ENCODE measurements at places on chromosomes 13 and 19.

GRCh38 chr19:17737690-17738153 is 13.6 kb upstream of the FCHO1 start:
- no peak for DNase-seq

DNA sequence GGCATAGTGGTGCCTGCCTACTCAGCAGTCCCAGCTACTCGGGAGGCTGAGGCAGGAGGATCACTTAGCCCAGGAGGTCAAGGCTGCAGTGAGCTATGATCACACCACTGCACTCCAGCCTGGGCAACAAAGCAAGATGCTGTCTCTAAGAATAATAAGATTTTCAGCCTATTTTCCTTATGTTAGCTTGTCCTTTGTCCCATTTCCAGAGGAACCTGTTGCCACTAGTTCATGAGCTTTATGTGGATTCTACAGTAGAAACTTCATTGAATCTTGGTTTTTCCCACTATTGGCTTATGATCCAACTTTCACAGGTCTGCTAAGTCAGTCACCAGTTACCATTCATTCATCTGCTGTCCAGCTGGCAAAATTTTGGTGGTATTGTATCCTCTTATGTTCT is 18.2 kb downstream of the FFAR2 start:
- no peak for DNase-seq

GRCh38 chr19:54248016-54248601 is 5.5 kb upstream of the LILRA6 start:
- DNase-seq, result no peak

- no peak for DNase-seq
Observed at GRCh38 chr13:43227721-43228120, 204.3 kb downstream of the DNAJC15 start.

GRCh38 chr19:18761531-18762110 is 29.5 kb downstream of the COMP start:
- no peak for DNase-seq

- DNase-seq, result no peak
Observed at GRCh38 chr13:60756306-60756705, 359.3 kb downstream of the TDRD3 start.

Measured in NCI-H524 treated with DMSO at 0.1 percent for 48 hours (cell line).